Right kidney (tissue), 9 donors: ENCODE measurements at places on chromosomes 6 and 20.

GRCh38 chr6:136922685-136923006, 545 bp downstream of the SLC35D3 start:
- DNase-seq: no peak

DNA sequence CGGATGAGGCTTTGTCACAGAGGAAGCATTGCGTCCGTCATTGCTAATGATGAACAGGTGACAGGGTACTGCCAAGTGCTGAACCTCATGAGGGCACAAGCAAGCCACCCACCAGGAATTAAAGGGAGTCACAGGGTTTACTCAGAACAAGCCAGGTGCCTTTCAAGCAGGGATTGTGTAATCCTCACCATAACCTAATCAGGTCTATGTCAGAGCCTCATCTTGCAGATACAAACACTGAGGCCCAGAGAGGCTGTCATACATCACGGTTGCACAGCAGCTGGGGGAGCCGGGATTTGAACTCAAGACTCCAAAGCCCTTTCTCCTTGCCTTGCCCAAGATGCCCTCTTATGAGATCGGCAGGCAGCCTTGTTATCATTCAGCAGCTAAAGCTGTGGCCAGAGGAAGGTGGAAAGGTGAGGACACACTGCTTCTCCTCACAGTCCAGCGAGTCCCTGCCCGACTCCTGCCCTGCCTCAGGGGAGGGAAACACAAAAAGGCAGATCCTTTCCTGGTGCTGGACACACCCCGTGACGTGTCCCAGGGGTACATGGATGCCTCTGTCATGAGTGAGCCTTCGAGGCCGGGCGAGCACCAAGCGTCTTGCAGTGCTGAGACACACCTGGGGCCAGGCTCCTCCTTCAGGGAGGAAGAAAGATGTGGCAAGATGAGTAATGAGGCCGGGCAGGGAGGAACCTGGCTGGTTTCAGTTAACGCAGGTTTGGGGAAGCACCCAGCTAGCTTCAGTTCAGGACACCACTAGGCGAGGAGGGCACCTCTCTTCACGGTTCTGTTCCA, 214.9 kb downstream of the LY86 start:
- no peak for DNase-seq

GRCh38 chr20:60490217-60491050, 532.2 kb downstream of the CDH26 start:
- DNase-seq: no peak

DNA sequence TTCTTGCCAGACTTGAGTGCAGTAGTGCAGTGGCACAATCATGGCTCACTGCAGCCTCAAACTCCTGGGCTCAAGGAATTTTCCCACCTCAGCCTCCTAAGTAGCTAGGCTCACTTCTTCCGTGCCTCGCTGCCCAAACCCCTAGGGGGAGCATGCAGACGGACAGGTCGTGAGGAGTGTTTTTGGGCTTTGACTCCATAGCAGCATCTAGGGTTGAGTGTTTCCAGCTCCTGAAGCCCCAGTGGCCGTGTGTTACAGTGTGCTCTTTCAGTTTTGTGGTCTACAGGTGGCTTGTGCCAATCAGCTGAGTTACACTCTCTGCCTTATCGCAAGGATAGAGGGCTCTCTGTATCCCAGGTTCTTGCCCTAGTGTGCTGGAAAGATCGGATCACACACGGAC, 33.4 kb downstream of the NCOA3 start:
- DNase-seq: no peak

- DNase-seq: no peak
These were observed 20.6 kb downstream of the BFSP1 start for GRCh38 chr20:17510548-17510947.

- DNase-seq: no peak
These were observed 202.9 kb downstream of the ZNF217 start for GRCh38 chr20:53390770-53391169.

DNA sequence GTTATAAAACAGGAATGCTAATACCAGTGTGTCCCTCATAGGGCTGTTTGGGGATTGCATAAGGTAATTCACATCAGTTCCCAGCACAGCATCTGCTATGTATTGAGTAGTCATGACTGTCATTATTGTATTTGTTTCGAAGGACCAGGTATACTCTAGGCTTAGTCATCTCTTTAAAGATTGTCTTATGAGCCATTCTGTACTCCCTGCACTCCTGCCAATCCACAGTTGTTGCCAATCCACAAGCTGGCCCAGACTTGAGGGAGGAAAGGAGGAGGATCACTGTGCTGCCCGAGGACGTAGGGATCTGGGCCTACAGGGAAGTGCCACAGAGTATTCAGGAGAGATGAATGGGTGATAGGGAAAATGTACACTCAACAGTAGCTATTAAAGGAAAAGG, 113.0 kb upstream of the TIAM2 start:
- DNase-seq: no peak

DNA sequence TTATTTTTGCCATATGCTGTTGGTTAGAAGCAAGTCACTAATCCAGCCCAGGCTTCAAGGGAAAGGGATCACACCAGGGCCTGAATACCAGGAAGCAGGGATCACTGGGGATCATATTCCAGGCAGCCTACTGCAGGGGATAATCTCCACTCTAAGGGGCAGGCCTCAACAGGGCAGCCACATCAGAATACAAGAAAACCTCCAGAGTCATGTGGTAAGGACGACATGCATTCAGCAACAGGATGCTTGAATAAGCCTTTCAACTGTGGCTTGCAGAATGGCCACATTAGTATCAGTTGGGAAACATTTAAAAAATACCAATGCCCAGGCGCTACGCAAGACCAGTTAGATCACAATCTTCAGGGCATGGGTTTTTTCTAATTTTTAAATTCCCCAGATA, 109.1 kb downstream of the LY86 start:
- no peak for DNase-seq

DNA sequence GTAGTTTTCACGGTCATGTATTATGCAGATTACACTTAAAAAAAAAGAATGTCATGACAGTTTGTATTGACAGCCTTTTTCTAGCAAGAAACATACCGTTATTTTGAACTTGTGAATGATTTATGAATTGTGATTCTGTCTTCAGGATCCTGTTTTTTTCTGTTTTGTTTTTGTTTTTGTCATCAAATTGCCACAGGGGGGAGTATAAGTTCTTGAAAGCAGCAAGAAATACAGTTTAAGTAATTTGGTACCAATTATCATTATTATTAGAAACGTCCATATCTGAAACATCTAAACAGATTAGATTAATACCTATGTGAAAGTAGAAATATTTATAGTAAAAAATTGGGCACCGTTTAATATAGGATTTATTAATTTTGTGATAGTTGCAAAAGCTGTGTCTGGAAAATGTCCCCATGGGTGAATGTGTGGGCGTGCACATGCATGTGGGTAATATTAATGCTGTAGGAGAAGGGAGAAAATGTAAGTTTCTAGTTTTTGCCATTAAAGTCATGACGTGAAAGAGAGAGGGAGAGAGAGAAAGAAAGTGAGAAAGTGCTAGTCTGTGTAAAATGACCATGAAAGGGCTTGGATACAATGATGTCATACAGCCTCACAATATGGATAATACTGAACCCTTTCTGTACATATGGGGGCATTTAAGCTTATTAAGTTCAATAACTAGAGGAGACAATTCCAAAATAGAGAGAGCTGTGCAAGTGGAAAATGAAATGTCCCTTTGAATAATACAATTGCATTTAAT, 9.4 kb upstream of the CCN2 start:
- no peak for DNase-seq

DNA sequence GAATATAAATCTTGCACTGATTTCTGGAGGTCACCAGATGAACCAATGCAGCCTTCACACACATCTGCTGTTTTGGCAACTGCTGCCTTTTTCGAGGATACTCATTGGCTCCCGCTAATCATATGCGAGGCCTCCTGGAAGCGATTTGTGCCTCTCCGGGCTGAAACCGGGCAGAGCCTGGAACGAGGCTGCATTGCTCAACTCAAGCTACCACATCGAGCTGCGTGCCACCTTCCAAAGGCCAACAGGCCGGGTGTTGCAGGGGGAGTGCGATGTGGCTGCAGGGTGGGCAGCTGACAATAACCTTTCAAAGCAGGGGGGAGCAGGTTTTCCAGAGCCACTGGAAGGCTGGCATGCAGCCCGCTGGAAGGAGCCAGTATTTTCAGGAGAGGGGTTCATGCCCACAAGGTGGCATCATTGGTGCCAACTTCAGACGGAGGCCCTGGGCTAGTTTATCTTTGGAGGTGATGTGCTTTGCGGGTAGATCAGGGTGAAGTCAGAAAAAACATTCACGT, 122.6 kb upstream of the IFNGR1 start:
- no peak for DNase-seq

DNA sequence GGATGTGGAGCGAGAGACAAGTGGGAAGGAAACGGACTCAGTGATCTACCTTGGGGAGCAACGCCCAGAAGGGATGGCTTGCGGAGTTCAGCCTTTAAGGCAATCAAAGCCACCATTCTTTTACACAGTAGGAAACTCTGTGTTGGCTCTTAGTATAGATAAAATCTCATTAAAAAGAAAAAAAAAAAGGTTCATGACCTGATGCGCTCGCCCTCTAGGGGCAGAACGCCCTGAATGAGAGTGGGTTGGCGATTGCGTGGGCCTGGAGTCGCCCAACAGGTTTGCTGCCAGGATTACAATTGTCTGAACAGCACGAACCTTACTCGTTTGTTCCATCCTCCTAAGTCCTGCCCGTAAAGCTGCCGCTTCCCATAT, 1.2 kb downstream of the TPD52L1 start:
- DNase-seq: no peak

DNA sequence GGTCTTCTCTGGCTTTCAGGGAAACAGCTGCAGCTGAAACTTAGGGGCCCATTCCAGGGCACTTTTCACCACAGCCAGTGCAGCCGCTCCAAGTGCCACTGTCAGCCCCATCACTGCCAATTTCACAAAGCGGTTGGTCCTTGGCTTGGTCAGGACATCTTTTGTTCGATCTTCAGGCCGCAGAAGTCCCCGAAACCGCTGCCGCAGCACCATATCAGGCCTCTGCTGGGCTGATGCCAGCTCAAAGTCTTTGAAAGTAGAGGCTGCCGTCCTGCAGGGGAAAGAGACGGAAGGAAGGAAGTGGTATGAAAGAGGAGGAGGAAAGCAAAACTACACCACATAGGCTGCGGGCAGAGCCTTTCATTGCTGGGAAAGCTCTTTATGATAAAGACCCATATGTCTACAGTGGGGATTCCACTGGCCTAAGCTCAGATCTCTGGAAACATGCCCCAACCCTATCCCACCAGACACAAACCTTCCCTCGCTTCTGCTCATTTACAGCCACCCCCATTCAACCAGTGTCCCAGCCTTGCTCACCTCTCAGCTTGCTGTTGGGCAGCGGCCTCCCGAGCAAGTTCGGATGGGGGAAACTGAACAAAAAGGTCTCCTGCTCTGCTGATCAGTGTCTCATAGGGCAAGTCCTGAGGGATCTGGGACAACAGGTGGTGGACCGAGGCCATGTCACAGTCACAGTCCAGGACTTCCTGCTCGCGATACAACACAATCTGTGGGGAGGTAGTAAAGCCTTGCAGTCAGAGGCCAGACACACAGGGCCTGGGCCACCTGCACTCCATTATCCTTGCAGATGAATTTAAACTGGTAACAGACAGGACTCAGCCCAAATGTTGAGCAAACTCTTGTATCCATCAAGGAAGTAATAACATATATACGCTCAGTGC, 23.5 kb downstream of the TBC1D20 start:
- no peak for DNase-seq

- DNase-seq: no peak
These were observed 55.0 kb downstream of the PROKR2 start for GRCh38 chr20:5261763-5262162.

DNA sequence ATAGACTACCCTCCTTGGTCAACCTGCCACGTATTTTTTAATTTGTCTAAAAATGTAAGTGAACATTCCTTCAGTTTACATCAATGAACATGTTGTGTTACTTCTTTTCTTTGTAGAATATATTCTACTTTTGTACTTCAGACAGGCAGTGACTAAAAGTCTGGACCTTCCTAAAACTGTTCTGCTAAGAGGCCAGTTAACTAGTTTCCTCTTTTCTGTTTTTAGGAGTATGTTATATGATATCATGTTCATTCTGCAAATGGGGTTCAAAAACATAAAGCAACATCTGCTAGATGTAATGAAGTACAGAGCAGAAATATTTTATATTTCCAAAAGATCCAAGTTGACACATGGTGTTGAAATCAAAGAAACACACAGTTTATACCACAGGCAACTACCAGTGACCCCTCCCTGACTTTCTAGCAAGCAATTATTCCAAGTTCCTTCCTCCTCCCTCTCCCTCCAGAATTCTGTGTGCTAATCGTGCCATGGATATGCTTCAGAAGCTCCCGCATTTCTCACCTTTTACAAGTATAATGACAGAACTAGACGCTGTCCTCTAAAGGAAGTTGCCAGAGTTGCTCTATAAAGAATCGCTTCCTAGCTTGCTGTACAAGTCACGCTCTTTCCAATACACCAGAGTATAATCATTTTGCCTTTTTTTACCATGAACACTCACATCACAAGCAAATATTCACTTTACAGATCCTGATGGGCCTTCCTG, 64.7 kb downstream of the ARHGAP18 start:
- no peak for DNase-seq

- DNase-seq: no peak
These were observed 167.4 kb upstream of the CARMIL1 start for GRCh38 chr6:25111782-25112181.

DNA sequence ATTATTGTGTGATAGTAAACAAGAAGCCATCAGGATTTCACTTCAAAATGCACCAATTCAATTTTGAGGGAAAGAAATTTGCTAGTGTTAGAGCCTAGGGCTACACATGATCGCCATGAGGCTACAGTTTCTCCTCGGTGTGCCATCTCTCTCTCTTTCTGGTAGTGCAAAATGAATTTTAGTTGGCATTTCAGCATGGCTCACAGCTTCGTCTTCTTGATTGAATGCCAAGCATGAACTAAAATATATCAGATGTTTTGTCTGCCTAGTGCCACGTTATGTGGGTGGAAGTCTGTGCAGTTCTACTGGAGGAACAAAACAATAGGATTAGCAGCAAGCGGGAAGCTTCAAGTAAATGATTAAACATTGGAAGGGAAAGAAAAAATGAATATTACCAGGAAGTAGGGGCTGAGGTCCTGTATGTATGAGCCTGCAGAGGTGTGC, 6.8 kb upstream of the MRAP2 start:
- no peak for DNase-seq

DNA sequence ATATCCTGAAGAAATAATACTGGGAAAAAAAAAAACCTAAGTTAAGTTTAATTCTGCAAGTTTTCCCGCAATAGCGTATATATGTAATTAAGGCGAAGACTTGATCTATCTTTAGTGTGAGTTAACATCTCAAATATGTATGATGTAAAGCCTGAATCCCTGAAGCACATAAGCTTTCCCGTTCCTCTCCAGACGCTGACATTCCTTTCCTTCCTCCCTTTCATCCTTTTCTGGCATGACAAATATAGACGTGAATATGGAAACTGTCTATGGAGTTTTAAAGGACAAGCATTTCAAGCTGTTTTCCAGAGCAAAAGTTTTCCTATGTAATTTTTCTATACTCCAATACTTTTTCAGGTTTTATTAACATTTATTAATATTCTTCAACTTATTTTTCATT, 637.0 kb downstream of the COL12A1 start:
- DNase-seq: no peak
